C1 segment of cervical spinal cord (tissue), 14 donors: ENCODE measurements at places on chromosomes 7 and 10.

DNA sequence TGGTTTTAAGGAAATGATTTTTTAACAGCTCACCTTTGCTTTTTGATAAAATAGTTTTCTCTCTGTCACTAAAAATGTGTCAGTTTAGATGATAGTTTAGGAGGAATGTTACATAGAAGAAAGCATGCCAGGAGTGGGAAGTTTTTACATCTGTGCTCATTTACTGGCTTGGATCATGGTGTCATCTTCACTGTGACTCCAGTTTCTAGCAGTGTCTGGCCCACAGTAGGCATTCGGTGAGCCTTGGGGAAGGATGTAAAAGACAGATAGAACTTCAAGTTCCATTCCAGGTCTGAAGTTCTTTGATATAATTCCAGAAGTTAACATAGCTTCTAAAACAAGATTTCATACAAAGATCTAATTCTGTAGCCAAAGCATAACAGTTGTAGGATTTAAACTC, 259.2 kb downstream of the BICC1 start:
- no peak for DNase-seq

DNA sequence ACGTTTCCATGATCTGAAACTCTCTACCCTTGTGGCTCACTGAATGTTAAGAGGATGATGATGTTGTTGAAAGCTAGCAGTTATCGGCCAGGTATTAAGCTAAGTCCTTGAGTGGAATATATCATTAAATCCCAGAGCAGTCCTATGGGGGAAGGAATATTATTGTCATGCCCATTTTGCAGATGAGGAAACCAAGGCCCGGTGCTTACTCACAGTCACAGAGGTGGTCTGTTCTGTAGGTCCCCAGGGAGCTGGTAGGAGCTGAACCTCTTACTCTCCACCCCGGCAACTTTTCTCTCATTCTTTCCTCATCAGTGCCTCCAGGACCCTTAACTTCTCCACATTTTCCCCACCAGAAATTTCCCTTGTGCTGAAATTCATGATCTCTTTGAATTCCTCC, 62.6 kb downstream of the ARMC3 start:
- no peak for DNase-seq

DNA sequence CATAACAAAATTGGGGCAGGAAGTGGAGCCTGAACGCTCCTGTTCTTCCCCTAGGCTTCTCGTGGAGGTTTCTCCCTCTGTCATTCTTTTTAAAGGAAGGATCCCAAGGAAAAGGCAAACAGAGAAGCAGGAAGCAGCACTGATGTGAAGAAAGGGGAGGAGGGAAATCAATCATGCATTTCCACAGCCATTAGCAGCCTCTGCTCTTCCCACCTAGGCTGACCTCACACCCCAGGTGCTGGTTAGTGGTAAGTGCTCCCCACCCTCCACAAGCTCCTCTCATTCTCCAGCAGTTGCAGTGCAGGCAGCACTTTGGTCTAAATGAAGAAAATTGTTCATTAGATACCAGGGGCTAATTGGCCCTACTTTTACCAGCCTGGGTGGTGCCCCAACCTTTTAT, 2.6 kb downstream of the CRHR2 start:
- no peak for DNase-seq

DNA sequence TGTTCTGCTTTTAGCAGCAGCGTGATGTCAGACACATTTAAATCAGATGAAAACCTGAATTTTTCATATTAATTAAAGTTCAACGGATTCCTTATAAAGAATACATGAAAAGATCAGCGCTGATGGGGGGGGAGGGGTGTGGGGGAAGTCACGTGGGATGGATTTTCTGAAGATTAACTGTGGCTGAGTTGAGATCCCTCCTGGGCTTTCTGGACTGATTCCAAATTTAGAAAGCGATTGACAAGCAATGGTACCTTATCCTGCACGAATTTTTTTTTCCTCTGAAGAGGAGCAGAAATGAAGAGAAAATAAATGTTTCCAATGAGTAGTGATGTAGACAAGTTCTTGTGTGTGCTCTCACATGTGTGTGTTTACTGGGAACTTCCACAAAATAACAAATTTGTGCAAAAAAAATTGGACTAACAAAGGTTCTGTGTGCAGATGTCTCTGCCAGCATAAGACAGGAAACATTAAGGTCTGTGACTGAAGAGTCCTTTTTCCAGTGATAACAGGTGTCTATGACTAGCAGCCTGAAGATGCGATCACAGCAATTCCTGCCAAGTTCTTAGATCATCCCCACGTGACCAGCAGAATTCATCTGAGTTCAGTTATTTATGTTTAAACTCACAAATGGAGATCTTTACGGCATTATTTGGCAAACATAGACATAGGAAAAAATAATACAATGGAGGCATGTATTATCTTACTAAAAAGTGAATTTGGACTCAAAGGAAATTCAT, 585.2 kb upstream of the CELF2 start:
- DNase-seq, result no peak

GRCh38 chr10:94641480-94641879, 42.0 kb upstream of the CYP2C18 start:
- DNase-seq, result no peak

DNA sequence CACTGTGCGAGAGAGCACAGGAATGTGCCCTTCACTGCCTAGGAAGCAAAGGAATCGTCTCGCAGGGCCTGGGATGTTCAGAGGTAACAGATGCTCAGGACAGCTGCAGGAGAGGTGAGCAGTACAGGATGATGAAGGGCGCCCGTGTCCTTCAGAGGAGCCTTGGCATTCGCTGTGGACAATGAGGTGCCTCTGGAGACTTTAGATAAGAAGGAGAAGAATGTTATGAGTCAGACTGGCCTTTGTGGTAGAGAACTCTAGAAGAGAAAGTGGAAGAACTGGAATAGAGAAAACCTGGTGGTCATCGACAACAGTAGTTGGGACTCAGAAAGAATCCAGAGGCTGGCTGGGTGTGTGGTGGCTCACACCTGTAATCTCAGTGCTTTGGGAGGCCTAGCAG, 64.4 kb upstream of the LEP start:
- DNase-seq, result no peak

DNA sequence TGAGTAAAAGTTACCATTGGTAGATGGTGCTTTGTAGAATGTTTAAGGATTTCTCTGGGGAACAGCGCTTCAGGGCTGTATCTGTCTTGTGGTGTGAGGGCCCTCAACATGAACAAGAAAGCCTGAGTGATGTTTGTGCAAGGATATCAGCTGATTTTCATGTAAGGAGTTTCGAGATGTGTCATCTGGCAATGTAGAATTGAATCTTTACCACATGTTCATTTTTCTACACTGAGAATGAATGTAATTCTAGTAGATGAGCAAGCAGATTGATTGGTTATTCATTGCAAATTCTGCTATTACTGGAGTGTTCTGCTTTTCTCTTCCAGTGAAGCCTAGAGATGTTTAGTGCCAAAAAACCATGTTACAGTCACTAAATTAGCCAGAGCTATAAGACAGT, 87.7 kb downstream of the ST7 start:
- no peak for DNase-seq

DNA sequence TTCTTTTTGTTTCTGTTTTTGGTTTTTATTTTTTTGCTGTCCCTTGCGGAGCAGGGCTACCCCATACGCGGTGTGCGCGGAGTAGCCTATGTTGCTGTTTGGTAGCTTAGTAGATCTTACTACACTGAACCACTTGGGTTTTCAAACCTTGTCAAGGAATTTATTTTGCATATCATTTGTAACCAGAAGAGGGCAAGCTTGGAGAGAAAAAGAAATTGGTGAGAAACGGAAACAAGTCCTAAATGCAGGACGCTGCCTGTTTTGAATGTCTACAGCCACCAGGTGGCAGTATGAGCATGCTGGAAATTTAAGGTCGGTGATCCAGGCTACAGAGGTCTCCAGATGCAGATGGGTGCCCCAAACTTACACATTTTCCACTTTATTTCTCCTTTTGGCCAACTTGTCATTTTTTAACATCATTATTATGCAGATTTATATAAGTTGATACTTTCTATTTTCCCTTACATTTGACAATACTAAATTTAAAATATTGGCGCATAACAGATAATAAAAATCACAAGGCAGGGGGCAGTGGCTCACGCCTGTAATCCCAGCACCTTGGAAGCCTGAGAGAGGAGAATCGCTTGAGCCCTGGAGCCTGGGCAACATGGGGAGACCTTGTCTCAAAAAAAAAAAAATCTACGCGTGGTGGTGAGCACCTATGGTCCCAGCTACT, 15.3 kb upstream of the TRA2A start:
- peak; percentile 67 for DNase-seq

DNA sequence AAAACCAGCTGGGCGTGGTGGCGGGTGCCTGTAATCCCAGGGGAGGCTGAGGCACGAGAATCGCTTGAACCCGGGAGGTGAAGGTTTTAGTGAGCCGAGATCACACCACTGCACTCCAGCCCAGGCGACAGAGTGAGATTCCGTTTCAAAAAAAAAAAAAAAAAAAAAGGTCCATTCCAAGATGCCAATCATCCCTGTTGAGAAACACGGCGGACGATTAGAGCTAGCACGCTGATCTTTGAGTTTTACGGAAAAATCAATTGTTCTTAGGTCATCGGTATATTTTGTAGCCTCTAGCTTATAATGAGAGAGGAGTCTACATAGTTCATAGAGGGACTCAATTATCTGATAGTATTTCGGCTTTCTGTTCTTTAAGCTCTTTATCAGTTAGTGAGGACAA, 169.2 kb downstream of the PRKCQ start:
- DNase-seq, result no peak

DNA sequence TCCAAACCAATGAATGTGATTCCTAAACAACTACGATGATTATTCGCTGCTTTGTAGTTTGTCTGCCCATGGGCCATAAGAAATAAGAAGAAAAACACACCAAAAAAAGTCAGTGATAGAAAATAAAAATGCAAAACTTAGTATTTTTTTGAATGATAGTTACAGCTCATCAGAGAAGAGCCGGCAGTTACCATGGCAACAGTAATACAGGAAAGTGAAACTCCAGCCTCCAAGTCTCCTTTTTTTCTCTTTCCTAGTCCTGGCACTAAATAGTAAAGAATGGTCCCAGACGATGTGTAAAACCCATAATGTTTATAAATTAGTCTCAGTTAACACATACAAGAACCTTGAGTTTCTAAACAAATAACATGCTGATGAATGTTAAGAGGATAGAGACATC, 21.6 kb upstream of the LHFPL3 start:
- no peak for DNase-seq

- no peak for DNase-seq
Measured at GRCh38 chr7:43792471-43793150, 34.1 kb downstream of the BLVRA start.

DNA sequence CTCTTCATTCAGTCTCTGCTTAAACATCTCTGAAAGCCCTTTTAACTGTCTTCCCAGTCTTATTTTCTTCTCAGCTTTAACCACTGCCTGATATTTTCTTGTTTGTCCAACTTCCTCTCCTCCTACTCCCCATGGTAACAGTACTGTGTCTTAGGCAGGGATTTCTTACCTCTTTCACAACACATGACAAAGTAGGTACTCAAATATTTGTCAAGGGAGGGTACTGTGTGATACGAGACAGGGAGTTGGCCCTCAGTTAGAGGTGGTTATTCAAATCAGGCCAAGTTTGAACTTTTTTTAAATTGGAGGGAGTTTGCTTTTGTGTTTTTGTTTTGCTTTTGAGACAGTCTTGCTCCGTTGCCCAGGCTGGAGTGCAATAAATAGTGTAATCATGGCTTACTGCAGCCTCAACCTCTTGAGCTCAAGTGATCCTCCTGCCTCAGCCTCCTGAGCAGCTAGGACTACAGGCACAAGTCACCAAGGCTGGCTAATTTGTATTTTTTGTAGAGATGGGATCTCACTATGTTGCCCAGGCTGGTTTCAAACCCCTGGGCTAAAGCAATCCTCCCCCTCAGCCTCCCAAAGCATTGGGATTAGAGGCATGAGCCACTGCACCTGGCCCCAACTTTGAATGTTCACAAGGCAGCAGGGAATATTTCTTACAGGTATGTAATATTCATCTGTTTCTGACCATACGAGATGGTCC, 2.5 kb upstream of the KPNA7 start:
- DNase-seq, result no peak
